ENCODE measurements at places on chromosomes 16 and 17.

DNA sequence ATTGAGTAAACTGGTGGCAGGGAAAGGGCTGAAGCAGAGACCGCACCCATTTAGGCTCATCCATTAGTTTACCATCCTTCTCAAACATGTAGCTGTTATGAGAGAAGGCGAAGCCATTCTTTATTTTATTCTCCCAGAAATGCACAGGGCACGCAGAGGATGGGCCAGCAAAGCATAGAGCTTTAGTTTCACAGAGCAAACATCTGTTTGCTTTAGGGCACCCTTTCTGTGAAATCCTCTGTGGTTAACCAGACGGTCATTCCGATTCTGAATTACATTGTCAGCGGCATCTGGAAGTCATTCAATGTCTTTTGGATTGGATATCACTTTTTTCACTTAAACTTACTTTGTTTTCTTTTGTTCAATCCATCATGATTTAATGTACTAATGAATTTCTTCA is 96.0 kb downstream of the TOX3 start:
- DNase-seq, result no peak

- no peak for DNase-seq
Measured at GRCh38 chr16:7148606-7149005, 184.0 kb upstream of the RBFOX1 start.

DNA sequence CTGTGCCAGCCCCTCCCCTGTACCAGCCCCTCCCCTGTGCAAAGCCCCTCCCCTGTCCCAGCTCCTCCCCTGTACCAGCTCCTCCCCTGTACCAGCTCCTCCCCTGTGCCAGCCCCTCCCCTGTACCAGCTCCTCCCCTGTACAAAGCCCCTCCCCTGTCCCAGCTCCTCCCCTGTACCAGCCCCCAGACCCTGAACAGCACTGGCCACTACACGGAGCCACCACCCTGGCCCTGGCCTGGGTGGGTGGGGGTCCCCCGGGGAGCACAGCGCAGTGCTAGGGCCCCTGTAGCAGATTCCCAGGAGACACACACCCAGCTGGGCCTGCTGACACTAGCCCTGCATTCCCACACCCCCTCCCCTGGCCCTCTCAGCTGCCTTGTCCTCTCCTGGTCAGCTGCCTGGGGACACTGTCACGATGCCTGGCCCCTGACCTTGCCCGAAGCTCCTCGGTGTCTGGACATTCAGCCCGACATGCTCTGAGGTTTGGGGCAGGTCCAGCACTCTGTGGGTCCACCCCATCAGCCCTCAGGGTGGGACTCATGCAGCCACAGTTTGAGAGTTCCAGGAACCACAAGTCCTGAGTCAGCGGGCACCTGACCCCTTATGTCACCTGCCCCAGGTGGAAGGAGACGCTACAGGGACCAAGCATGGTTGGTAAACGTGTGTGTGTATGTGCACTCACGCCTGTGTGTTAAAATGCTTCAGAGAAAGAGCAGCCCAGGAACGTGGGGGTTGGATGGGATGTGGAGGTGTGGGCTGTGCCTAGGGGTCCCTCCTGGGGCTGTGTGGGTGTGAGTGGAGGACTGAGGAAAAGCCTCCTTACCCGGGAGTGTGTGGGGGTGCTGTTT is 114.2 kb downstream of the METRNL start:
- DNase-seq, result peak; percentile 3

- DNase-seq, result no peak
Measured at GRCh38 chr17:1385861-1386260, 14.2 kb downstream of the YWHAE start.

DNA sequence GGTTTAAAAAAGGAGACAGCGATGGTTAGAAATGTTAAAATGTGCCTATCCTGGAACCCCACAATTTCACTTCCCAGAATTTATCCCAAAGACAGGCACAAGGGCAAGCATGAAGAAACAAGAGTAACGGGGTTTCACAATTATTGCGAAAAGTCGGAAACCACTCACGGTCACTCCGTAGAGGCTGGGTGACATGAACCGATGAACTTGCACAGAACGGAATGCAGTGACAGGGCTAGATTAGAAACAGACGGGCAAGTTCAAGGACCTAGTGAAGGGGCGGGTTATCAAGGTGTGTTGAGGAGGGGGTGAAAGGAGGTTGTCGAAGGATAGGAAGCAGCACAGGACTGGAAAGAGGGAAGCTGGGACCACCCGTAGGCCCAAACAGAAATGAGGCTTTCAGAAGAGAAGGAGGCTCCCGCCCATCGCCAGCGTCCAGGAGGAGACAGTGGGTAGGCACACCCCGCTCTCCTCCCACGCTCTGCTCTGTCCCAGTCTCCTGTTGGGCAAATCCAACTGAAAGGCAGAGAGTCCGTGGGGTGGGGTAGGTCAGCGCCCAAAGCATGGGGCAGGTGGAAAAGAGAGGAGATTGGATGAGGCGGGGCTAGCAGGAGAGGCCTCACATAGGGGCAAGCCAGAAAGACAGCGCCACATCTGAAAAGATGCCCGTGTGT is 47.4 kb upstream of the JPH3 start:
- no peak for DNase-seq

DNA sequence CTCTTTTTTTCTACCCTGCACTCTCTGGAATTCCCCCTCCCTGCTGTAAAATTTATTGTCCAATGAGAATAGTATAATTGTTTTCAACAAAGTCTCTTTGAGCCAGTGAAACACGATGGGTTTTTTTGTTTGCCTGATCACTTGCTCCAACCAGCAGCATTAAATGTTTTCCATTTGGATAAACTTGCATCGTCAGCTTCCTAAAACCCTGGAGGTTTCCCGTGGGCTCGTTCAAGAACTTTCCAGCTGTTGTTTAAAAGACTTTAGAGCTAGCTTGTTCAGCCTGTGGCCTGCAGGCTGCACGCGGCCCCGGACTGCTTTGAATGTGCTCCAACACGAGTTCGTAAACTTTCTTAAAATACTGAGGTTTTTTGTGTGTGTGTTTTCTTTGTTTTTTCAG is 14.9 kb downstream of the NAGPA start:
- no peak for DNase-seq

GRCh38 chr17:41503202-41503601 is 2.2 kb downstream of the KRT13 start:
- DNase-seq, result no peak

GRCh38 chr16:55500530-55501011 is 8.3 kb upstream of the LPCAT2 start:
- peak; percentile 24 for DNase-seq

DNA sequence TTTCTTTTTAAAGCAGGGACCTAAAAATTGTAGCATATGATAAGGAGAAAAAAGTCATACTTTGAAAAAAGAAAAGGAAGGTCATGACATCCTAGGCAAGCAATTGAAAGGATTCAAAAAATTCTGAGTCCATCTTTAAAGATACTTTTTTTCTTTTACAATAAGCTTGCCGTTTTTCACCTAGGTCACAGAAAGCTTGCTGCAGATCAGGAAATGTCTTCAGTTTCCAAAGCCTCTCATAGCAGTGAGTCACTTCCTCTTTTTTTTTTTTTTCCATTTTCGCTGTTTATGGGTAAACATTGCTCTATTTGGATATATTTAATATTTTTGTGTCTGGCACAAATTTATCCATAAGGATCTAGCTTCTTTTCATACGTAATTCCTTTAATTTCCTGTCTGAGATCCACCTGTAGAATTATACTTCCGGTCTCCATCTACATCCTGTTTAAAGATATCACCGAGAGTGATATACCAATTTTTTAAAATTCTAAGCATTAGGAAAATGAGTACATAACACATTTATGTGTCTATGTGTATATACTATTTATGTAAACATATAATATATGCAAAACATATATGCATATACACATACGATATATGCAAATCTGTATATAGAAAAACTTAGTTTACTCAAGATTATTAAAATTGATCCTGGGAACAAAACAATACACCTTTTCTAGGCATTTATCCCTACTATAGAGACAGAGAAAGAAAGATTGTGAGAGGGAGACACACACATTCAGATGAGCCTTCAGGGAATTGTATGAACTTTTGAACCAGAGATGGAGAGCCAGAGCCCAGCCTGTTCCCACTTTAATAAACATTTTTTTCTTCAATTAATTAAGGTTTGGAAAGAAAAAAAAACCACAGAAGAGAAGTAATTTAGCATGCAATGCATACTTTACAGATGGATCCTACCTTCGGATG is 134.4 kb downstream of the SKAP1 start:
- DNase-seq, result no peak

DNA sequence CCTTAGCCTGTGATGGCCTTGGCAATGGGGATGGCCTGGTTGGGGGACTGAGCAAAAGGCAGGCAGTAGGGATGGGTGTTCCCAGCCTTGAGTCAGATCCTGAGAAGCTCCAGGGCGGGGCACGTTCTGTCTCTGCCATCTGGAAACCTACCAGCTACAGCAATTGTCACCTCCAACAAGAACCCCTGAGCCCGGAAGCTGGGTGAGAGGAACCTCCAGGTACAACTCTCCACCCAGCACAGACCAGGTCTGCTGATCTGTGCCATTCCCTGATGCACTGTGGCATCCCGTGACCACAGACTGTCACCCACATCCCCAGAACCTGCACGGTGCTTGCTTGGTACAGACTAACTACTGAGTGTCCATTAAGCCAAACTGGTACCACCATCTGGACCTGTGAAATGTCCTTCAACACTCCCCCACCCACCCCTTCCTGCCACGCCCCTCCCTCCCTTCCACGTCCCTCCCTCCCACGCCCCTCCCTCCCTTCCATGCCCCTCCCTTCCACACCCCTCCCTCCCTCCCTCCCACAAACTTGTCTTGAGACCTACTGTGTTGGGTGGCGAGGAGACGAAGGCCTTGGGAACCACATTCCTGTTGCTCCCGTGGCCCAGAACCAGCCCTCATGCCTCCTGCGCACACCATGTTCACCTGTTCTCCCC is 16.6 kb downstream of the MYO15B start:
- DNase-seq, result no peak

DNA sequence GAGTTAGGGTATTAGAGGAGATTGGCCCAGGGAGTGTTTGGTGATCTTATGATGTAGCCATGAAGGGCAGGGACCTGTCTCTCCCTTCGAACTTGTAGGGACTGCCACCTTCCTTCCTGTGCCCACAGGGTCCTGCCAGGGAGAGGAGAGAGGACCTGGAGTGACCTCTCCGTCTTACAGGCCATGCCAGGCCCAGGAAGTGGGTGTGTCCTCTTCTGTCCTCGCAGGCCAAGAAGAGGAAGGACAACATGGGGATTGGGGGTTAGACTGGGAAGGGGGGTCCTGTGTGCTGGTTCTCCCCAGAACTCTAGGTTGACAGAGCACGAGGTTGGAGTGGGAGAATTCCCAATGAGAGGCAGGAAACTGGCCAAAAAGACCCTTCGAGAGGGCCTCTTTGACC is 43.4 kb upstream of the TAC4 start:
- DNase-seq, result no peak

DNA sequence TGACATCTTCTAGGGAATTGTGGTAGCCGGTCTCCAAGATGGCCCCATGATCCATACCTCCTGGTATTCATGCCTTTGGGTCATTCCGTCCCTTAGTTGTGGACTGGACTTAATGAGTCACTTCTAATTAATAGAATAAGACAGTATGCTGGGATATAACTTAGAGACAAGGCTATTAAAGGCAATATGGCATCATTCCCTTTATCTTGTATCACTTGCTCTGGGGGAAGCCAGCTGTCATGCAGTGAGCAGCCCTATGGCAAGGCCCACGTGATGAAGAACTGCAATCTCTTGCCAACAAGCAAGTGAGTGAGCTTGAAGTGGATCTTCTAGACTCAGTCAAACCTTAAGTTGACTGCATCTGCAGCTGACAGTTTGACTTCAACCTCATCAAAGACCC is 97.8 kb upstream of the MED13 start:
- no peak for DNase-seq

DNA sequence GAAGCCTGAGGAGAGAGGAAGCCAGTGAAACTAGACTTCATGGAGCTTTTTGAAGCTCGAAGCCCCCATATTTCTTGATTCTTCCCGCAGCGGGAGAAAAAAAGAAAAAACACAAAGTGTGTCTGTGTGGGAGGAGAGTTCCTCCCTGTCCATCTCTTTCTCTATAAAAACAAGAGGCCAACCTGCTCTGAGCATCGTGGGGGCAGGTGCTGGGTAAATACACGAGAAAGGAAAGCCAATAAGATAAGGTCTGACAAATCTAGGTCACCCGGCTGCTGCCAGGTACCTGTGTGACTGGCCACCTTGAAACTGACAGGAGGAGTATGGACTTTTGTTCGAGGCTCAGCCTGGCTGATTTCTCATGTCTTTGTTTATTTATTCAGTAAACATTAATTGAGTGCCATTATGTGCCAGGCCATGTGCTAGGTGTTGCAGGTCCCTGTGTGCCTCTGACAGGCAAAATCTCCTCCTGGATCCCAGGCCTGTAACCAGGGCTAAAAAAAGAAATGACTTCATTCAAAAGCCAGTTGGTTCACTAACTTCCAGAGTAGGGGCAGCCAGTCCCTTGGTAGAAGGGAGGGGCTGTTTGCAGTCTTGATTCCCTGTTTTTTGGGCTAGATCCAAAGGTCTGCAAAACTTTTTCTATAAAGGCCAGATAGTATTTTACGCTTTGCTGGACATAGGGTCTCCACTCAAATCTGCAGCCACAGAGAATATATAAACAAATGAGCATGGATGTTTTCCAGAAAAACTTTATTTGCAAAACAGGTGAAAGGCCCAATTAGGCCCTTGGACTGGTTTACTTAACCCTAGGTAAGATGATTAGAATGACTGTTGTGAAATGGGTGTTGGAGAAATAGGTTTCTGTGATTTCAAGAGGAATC is 35.6 kb downstream of the YPEL2 start:
- DNase-seq, result peak; percentile 83

DNA sequence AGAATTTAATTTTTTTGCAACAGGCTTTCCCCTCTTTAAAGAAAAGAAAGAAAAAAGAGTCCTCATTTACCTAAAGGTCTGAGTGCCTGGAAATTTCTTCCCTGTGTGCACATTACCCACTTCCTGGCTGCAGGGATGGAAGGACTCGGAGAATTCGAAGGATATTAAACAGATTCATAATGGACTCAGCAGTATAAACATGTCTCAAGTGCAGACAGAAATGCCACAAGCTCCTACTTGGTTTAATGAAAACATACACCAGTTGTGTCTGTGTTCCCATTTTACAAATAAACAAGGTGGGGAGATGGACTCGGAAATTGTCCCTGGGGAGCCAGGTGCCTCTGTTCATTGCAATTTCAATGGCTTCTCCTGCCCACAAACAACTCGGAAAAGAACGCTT is 47.2 kb downstream of the MEOX1 start:
- no peak for DNase-seq

GRCh38 chr17:66948061-66948750 is 16.3 kb upstream of the CACNG4 start:
- DNase-seq, result no peak

- DNase-seq, result no peak
Measured at GRCh38 chr17:2453866-2454265, 53.0 kb upstream of the MNT start.

DNA sequence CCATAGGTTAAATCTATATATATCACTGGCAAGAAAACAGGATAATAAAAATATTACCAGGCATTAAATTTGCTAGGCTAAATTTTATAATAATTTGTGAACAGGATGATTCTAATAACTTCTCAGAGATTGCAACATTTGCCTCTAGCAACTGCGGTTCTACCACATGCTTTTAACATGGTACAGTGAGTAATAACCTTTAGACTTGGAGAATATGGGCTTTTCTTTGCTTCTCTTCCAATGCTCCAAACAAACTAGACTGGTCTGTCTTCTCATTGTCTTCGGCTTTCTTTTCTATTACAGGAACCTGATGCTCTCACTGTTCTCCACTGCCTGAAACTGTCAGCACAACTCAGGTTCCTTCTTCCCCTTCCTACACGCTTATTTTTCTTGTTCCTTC is 80.6 kb downstream of the CA4 start:
- no peak for DNase-seq

- no peak for DNase-seq
Measured at GRCh38 chr17:78231991-78232858, 794 bp downstream of the TMEM235 start.

GRCh38 chr16:21608639-21609328 is 9.4 kb downstream of the METTL9 start:
- no peak for DNase-seq

Data from Caki2 (cell line).